ENCODE measurements at places on chromosomes 2 and 18.

GRCh38 chr18:78199002-78199401 is 780.6 kb upstream of the SALL3 start:
- DNase-seq, result no peak

- peak; percentile 10 for DNase-seq
Observed at GRCh38 chr2:200930947-200931626, 32.4 kb downstream of the ORC2 start.

GRCh38 chr2:24919506-24920097 is 435 bp downstream of the ADCY3 start:
- no peak for DNase-seq

- no peak for DNase-seq
Observed at GRCh38 chr2:20596193-20596972, 54.5 kb downstream of the HS1BP3 start.

GRCh38 chr2:42959234-42960001 is 167.0 kb upstream of the HAAO start:
- DNase-seq, result peak; percentile 99

DNA sequence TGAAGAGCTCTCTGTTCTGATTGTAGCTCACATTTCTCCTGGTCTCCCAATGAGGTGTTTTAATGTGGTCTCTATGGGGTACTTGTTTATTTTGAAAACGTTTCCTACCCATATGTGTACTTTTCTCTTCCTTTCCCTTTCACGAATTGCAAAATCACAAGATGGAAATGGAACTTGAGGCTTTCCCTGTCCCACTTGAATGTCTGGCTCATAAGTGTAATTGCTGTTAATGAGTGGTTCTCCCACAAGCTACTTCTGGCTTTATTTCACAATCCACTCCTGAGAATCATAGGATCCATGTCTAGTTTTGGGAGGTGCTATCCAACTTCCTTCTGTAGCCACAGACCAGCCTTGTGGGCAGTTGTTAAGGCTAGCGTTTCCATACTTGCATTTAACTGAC is 81.1 kb upstream of the CAVIN2 start:
- DNase-seq, result no peak

GRCh38 chr2:226295681-226296080 is 503.9 kb downstream of the IRS1 start:
- no peak for DNase-seq

DNA sequence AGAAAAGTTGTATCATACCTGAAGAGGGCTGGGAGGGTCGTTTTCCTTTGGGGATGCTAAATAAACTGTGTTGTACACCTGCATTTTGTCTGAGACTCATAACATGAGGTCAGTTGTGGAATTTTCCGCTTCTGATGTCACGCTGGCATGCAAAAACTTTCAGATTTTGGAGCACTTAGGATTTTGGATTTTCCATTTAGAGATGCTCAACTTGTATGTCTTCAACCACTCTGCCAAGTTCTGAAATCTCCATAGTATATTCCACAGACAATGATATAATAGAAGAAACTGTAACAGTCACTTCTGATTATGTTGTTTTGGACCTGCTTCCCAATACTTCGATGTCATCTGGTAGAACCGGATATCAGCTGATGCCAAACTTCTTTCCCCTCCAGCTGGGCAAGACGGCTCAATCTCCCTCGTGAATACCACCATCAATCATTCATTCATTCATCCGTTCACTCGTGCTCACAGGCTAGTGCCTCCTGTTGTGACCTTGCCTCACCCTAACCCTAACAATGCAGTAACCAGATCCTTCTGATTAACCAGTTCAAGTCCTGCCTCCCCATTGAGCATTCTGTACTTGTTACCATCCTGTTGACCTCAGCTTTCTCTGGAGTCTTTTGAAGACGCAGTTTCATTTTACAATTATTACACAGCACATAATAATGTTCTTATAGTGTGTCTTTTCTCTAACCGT is 5.3 kb upstream of the PLEKHH2 start:
- DNase-seq, result no peak
